ENCODE measurements at places on chromosomes 13 and 19. TPM values are rescaled to one million over a fixed set of nuclear protein-coding genes. Genes with fewer than 3 reads are reported as not detected.

- peak; percentile 62 for DNase-seq
Observed at GRCh38 chr13:21777813-21778212, 106.9 kb downstream of the FGF9 start.

- DNase-seq, result no peak
Observed at GRCh38 chr13:33290421-33290965, 4.9 kb upstream of the STARD13 start.

- DNase-seq, result peak; percentile 48
Observed at GRCh38 chr19:49809160-49809940, 3.7 kb downstream of the FUZ start.

GRCh38 chr19:45322744-45323281 lies at the start of gene CKM:
Gene CKM (minus strand): TSS chr19:45322875. CDS start chr19:45319713, 3,162 bp downstream.
- no peak for DNase-seq

Gene SLC5A5
- not detected for total RNA-seq

DNA sequence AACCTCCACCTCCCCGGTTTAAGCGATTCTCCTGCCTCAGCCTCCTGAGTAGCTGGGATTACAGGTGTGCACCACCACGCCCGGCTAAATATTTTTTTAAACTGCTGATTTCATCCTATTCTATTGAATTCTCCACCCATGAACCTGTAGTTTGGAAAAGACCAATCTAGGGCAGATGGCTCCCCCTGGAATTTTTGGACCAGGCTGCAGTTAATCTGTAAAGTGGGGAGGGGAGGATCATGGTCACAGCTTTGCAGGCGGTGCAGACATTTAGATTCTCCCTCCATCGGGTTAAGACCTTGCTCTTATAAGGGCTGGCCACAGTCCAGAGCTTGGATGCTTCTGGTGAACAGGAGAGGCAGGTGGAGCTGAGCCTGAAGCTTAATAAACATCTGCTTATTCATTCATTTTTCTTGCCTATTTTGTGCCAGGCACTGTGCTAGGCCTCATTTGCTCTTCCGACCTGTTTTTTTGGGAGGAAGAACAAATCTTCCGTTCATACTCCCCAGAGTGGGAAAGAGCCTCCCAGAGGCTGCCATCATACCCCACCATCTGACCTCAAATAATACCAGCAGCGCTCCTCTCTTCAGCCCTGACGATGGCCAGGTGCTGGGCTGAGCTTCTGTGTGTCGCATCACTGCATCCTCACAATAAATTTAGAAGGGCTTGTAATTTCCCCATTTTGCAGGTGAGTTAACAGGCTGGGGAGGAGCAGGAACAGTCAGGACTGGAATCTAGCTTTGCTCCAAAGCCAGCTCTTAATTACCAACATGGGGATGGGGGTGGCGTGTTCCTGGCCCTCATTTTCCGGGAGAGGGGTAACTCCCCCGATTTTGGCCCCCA lies 902 bp upstream of the CCDC106 start:
- DNase-seq, result no peak

DNA sequence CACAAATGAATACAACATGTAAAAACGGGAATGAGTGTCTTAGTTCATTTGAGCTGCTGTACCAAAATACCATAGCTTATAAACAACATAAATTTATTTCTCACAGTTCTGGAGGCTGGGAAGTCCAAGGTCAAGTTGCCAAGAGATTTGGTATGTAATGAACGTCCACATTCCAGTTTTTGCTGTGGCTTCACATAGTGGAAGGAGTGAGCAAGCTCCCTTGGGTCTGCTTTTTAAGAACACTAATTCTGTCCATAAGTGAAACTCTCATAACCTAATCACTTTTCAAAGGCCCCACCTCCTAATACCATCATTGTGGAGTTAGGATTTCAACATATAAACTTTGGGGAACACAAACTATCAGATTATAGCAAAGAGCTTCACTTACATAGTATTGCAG lies 1189.6 kb downstream of the PCDH9 start:
- no peak for DNase-seq

GRCh38 chr13:113654591-113655345 lies 3.2 kb downstream of the ATP4B start:
- no peak for DNase-seq

Gene PNMA8B
- total RNA-seq, result not detected

GRCh38 chr13:72754111-72754510 lies 26.4 kb downstream of the BORA start:
- no peak for DNase-seq

DNA sequence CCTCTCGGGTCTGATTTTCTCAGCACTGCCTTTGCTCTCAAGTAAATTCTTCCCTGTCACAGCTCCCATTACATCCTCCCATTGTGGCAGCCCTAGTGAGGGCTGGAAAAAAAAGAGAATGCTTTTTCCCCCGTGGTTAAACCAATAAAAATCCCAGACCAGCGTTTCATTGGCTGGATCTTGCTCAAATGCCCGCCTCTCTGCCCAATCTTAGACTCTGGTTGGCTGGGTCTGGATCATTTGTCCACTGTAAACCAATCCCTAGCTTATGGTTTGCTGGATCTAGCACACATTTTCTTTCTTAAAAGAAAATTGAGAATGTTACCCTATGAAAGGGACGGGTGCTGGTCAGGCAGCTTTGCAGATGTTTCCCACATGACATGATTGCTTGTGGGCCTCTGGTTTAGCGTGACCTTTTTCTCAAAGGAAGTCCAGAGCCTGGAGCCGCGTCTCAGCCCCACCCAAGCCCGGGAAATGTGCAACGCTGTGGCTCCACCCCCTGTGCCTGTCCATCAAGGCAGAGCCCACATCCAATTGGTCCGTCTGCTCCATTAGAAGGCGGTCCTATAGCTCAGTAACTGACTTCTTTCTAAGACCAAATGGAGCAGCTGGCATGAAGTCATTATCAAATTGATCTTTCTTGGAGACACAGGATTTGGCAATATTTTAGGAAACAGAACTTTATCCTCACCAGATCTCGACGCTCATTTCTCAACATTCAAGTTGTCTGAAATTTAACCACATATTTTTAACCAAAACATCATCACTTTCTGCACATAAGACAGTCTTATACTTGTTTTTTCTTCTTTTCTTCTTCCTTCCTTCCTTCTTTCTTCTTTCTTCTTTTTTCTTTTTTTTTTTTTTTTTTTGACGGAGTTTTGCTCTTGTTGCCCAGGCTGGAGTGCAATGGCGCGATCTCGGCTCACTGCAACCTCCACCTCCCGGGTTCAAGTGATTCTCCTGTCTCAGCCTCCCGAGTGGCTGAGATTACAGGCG lies 2.6 kb upstream of the MCEMP1 start:
- DNase-seq, result peak; percentile 58

Gene TMEM238
- total RNA-seq, result 92.7 TPM

Data from HT-29 (cell line).